ENCODE measurements at places on chromosomes 5 and 9.

DNA sequence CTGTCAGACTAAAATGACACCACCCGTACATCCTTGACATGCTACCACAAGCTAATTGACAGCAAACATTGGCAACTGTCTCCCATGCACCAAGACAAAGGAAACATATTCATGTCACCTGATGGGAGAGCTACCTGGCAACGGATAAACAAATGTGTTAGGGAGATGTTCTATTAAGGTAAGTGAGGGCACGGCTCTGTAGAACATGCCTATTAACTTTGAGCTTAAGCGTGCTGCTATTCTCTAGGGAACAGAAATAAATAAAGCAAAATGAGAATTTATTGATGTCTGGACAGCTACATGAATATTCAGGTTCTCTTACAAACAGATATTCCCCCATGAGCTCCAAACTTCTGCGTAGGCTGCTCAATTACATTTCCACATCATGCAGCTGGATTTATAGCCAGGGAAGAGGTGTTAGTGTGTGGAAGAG lies 361.4 kb upstream of the RFX3 start:
- DNase-seq: no peak

DNA sequence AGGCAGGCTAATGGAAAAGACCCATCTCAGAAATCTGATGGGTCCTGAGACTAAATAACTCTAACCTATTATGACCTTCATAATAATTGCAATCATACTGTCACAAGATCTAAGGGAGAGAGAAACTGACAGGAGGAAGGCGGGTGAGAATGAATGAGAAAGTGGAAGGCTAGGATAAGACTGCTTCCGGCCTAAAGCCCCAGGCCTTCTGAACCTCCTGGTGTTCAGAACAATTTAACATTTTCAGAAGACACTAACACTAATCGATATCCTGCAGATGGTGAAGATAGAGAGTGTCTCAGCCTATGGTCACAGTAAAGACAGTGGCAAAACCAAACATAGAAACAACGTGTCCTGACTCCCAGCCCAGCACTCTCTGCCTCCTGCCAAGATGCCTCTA lies 1.2 kb downstream of the RPS14 start:
- DNase-seq: no peak

GRCh38 chr9:78860801-78861475 lies 564.0 kb downstream of the PSAT1 start:
- DNase-seq: no peak

DNA sequence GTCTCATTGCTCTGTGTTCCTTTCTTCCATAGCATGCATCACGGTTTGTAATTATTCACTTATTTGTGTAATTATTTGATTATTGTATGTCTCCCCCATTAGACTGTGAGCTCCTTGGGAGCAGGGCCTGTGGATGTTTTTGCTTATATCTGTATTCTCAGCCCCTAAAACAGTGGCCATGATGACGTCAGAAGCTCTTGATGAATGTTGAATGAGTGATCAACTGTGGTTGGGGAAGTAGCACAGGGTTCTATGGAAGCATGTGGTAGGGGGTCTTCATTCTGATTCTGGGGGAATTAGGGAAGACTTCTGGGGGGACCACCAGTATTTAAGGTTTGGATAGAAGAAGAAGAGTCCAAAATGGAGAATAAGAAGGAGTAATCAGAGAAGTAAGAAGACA lies 6.0 kb downstream of the DNAI1 start:
- DNase-seq: no peak

DNA sequence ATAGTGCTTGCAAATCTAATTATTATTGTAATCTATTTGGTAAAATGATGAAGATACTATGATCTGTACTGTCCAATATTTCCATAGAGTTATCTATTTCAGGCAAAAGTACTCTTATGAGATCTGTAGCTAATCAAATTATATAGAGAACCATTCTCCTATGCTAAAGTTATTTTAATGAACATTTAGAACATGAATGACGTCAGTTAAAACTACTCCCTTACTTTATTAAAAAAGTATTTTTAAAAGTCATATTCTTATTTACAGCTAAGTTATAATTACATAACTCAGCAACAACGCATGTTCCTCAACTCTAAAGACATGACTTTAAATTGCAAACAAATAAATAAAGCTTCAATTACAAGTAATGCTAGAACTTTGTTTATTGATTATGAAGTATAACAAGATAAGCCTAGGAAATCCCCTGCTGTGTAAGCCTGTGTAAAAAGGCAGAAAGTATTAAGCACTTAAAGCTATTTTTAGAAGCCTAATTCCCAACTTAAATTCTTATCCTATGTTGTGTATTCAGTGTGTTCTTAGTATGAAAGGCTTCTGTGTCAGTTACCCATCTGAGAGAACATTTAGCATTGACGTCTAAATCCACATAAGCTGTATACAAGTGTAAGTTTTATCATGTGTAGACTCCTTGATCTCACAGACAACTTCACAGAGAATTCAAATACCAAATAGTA lies 285.7 kb downstream of the HCN1 start:
- peak; percentile 59 for DNase-seq

DNA sequence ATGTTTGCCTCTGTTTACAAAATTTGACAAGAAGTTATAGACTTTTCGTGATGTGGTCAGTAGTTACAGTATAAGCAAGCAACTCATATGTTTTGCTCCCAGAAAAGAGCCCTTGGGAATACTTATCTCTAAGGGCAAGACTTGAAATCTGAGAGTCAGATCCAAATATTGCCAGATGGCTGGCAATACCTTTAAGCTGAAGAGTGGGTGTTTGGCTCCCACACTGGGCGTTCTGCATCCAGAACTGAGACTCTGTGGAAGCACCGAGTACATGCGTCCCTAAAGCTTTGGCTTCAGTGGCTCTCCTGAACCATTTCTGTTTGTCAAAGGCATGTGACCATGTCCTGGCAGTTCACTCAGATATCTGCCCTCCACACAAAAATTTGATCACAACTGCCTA lies 194.1 kb downstream of the DCP2 start:
- peak; percentile 96 for DNase-seq

GRCh38 chr5:97888439-97888838 lies 705.4 kb upstream of the RIOK2 start:
- DNase-seq: no peak

DNA sequence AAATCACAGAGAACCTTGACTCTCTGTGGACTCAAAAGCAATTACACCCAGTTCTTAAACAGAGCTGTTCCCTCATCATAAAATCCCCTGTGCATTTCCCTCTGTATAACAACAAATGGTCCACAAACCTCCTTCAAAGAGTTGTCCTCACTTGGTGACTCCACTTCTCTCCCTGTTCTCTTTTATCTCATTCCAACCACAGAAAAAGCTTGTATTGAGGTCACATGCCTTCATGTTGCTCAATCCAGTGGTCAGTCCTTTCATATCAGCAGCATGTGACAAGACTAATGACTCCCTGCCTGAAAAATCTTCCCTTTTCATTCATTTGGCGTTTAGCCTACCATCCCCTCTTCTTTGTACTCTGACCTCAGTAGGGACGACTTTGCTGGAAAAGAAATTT lies 158.0 kb downstream of the DEPDC1B start:
- DNase-seq: no peak
